ENCODE measurements at places on chromosomes 11 and 22.

DNA sequence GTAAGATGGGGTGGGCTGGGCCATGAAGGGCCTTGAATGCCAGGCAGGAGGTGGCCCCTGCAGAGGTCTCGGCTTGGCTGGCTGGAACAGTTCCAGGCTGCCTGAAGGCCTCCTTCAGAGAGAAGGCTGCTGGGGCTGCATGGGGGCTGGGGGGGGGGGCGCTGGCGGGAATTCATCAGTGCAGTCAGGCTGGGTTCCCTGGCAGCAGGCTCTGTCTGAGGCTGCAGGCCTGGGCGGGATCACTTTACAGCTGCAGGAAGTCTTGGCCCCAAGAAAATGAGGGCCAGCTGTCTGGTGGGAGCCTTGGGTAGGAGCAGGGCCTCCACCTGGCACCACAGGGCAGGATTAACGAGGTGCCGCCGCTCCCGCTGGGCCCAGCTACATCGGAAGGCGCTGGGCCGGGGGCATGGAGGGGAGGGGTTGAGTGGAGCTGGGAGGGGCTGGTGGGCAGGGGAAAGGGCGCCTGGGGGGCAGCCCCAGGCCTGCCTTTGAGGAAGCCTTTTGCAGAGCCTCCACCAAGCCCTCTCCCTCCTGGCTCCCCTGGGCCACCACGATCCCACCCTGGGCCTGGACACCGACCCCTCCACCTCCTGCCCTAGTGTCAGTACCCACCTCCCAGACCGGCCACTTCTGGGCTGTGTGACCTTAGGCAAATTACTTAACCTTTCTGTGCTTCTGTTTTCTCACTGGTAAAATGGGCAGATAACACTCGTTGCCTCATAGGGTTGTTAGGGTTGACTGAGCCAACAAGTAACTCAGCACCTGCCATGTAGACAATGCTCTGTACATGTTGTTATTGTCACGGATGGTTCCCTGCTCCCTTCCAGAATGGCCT, 31.0 kb upstream of the HMOX1 start:
- DNase-seq = no peak

DNA sequence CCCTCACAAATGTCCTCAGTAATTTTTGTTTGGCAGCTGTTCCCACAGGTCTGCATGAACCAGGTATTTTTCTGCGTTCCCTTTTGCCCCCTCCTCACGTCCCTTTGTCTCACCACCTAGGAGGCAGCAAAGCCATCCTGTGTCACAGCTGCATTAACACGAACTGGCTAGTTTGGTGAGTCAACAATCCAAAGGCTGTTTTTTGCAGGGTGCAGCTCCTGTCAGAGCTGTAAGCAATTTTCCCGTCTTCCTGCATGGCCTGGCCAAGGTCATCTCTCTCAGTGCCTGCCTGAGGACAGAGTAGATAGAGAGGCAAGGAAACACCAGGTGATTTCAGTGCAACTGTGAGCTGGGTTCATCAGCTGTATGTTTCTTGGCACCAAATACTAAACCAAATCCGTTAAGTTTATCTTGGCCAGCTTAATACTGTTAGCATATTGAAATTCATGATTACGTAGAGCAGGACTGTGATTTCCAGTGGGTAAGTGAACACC, 20.6 kb upstream of the VSIG10L2 start:
- DNase-seq = no peak

- DNase-seq = no peak
Measured at GRCh38 chr22:27378311-27378800, 423.2 kb downstream of the MN1 start.

DNA sequence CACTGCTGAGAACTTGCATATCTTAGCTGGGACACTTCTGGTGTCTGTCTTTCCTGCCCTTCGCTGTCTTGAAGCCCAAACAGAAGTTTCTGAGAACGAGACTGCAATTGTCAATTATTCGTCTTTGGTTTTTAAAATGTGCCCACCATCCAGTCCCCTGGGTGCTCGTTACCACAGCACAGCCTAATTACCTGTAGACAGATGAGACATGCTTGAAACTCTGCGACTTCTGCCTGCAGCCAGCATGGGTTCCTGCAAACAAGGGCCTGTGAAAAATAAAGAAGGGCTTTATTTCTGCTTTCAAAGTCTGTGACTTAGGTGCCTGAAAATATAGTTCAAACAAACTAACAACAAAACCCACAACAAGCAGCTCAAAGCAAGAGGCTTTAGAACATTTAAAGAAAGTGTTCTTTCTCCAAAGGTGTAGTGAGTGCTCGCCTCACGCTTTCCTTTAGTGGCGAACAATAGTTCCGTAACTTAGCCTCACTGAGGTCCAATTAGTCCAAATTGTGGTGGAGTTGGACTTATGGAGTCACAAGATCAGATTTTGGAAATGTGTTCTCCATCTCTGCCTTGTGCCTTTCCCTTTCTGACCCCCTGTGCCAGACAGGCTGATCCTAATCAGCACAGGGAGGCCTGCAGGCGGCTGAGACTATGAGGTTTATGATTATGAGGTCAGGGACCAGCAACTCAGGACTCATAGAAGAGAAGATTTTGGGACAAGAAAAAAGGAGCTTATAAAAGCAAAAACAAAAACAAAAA, 20.4 kb upstream of the GRAMD1B start:
- DNase-seq = no peak

GRCh38 chr11:96204721-96205459, 138.1 kb downstream of the MAML2 start:
- no peak for DNase-seq
